ENCODE measurements at places on chromosomes 2 and 18.

- DNase-seq: no peak
Measured at GRCh38 chr18:48697441-48697840, 158.6 kb downstream of the CTIF start.

DNA sequence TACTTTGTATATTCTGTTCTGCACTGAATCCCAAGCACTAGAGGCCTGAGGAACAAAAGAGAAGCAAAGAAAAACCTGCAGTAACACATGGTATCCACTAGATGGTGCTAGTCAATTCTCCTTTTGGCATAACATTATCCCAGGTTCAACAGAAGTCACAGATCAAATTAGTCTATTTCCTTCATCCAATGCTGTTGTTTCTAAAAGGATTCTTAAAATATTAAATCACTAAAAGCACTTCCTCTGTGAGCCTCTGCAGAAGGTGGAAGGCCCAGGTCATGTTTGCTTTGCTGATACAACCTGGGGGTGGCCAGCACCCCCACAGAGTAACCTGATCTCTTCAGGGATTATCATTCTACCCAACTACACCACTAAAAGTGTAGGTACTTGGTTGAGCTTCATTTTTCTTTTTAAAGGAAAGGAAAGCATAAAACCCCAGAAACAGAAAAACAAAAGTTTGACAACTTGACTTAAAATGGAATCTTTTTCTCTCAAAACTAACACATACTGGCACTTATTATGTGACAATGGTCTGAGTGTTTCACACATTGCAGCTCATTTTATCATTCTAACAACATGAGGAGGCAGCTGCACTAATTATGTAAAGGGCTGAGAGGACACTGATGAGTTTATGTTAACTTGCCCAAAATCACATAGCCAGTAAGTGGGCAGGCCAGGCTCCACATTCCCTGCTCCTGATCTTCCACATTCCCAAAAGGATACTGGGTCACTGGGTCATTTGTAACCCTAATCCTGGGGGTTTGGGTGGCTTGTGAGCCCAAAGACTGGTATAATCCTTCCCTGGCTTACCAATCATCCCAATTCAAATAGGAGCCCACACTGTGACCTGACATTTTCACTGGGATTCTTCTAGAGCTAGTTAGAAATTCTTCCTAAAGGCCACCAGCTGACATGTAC is 66.8 kb upstream of the DNER start:
- no peak for DNase-seq

- no peak for DNase-seq
Measured at GRCh38 chr2:55108456-55109160, 58.4 kb upstream of the RTN4 start.

DNA sequence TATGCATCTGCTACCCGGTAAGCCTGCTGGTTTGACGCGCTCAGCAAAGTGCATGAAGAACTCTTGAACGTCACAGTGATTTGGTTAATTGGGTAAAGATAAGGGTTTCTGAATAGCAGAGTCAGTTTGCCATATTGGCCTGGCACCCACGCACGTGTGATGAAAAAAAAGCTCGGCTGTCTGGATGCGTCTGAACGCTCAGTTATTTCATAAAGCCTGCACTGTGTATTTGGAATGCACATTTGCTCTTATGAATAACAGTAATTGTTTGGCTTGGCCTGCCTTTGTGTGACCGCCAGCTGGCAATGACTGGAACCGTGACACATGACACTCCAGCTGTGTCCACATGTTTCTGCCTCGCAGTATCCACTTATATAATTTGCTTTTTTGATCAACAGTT is 129.2 kb upstream of the MEIS1 start:
- no peak for DNase-seq

DNA sequence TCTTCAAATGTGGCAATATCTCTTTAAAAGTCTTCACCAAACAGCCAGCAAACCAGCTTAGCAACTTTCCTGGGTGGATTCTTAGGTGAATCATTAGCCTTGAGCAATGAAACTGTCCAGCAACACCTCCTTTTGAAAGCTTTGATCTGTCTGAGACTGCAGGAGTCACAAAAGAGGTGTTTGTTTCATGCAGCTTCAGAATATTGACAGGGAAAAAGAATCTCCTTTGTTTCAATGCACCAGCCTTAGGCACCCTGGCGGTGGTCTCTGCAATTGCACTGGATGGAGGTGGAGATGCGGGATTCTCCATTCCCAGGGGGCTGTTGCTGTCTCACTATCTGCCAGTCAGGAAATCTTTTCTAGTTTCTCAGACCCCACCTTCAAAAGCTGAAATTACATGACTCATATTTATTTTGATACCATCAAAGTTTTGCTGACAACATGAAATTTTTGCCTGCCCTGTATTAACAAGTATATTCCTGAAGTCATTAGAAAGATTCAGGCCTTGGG is 76.0 kb upstream of the DSG1 start:
- no peak for DNase-seq

DNA sequence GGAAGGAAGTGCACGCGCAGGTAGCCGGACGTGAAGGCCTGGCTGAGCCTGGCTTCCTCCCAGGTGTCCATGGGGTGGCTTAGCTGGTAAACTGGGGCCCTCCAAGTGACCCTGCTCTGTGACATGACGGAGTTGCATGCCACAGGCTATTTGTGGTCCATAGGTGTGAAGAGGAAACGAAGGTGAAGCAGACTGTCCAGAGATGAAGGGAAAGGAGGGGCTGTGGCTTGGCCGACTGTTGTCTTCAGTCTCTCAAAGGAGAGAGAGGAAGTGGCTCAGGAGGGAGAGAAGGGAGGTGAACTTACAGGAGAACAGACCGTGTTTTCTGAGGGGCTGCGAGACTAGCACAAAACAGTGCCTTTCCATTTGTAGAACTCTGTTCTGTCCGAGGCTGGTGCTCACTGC is 19.3 kb downstream of the INPP5D start:
- DNase-seq: no peak
